ENCODE measurements at places on chromosomes 1 and 21.

DNA sequence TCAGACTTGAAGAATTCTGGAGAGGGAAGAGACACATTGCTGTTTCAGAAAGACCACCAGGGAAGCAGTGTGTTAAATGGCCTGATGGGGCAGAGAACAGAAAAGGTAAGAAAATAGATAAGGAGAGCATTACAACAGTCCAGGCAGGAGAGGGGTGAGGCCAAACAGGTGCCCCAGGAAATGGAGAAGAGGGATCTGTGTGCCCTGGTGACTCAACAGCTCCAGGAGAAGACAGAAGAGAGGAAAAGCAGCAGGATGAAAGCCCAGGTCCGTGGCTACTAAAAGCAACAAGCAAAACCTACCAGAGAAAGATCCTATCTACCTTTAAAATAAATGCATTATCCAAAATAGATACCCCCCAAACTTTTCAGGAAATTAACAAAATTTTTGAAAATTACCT, 9.2 kb downstream of the TP53BP2 start:
- no peak for DNase-seq

DNA sequence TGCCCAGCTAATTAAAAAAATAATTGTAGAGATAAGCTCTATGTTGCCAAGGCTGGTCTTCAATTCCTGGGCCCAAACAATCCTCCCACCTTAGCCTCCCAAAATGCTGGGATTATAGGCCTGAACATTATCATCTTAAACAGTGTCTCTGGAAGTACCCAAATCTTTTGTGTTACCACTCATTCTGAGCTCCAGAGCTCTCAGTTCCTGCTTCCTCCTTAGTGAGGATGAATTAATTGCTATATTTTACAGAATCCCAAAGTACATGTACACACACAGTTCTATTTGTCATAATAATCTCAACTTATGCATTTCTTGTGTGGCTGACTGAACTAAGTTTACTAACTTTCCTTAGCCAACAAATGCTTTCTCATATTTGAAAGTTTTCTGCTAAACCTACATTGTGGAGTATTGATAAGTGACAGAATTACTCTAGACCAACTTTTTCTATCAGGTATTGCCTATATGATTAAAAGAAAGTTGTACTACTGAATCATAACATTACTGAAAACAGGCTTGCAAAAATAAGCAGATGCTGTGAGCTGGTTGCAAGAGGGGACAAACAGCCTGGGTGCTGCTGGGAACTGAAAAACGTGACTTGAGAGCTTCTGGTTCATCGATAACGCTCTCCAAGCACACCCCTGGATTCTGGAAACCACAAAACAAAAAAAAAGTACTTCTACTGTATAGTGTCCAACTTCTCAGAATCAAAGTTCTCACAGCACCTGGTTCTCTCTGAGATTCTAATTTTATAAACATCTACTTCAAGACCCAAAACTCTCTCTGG, 15.3 kb downstream of the VAV3 start:
- DNase-seq, result no peak

DNA sequence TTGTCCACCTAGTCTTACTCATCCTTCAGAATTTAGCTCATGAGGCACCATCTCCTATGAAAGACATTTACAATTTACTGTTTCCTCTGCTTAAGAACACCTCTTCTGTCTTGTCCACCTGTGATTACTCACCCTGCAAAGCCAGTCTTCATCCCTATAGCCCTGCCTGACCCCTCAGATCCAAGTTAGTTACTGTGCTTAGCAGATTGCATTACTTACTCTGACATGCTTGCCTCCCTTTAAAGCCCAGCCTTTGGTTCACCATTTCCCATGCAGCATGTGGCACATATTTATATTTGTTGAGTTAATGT, 60.9 kb upstream of the VCAM1 start:
- no peak for DNase-seq

- DNase-seq, result no peak
Observed at GRCh38 chr1:14681182-14681581, 82.7 kb downstream of the KAZN start.

GRCh38 chr21:26280775-26281174, 110.2 kb upstream of the APP start:
- no peak for DNase-seq

DNA sequence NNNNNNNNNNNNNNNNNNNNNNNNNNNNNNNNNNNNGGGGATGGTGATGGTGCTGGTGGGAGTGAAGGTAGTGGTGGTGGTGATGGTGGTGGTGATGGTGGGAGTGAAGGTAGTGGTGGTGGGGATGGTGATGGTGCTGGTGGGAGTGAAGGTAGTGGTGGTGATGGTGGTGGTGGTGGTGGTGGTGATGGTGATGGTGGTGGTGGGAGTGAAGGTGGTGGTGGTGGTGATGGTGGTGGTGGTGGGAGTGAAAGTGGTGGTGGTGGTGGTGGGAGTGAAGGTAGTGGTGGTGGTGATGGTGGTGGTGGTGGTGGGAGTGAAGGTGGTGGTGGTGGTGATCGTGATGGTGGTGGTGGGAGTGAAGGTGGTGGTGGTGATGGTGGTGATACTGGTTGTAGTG, 93.6 kb downstream of the CRYAA start:
- no peak for DNase-seq

All from hippocampal formation (tissue), 2 donors.